ENCODE measurements at places on chromosomes 5 and 9. TPM values are rescaled to one million over a fixed set of nuclear protein-coding genes. Genes with fewer than 3 reads are reported as not detected.

DNA sequence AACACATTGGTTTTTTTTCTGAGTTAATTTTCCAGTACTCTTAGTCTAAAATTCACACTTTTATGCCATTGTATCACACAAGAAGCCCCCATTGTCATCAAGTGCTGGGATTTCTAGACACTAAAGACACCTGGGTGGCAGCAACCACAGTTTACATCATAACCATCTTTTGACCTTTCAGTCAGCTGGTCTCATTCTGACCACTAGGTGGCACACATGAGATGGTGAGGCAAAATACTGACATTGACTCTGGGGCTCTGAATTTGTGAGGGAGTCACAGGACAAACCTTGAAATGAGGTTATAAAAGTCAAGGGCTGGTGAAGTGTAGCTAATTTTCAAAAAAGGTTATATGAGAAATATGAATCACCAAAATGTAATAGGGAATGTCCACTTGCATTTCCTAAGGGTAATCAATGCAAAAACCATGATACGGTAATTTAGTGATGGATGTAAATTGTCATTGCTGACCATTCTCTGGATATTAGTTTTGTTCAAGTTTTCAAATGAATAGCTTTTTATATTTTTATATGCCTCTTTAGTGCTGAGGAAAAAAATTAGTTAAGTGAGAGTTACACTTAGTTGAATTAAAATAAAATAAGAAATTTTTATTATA, 229.4 kb downstream of the DMAC1 start:
- peak; percentile 6 for DNase-seq

DNA sequence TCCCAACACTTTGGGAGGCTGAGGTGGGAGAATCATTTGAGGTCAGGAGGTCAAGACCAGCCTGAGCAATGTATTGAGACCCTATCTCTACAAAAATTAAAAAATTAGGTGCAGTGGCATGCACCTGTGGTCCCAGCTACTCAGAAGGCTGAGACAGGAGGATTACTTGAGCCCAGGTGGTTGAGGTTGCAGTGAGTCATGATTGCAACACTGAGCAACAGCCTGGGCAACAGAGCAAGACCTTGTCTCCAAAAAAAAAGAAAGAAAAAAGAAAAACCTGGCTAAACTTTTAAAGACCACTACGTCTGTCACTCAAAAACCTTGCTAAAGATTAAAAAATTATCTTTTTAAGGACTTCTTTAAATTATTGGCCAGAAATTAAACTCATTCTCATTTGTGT, 59.8 kb upstream of the ABCA1 start:
- DNase-seq: no peak

DNA sequence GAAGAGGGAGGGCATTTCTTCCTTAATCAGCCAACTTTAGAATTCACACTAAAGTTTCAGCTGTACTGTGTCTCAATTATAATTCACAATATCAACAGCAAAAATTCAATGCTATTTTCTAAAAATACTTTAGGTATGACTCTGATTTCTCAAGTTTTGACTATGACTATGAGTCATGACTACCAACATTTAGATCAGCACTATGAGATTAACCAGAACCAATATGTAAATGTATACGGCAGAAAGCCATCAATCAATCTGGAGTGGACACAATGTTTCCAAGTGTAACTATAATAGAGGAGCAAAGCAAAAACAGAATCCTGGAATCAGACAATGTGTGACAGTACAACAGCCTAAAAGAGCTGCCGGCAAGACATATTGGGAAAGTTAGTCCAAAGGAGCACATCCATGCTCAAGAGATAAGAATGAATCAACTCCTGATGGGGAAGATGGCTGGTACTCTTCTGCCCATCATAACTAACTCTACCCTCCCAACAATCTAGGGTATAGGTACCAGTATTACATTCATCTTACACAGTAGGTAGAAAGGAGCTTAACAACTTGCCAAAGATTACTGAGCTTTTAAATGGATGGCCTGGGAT, 294.4 kb downstream of the SEMA5A start:
- DNase-seq: no peak

- DNase-seq: no peak
Measured at GRCh38 chr5:20230010-20230409, 242.0 kb upstream of the CDH18 start.

AQP7 gene
- total RNA-seq: 1.8 TPM

LECT2 gene
- not detected for total RNA-seq

OR2V1 gene
- not detected for total RNA-seq
